ENCODE measurements at places on chromosomes 7 and 10. TPM values are rescaled to one million over a fixed set of nuclear protein-coding genes. Genes with fewer than 3 reads are reported as not detected.
A peak's percentile ranks its signal among the peaks of the same experiment; 100 is the strongest.

DNA sequence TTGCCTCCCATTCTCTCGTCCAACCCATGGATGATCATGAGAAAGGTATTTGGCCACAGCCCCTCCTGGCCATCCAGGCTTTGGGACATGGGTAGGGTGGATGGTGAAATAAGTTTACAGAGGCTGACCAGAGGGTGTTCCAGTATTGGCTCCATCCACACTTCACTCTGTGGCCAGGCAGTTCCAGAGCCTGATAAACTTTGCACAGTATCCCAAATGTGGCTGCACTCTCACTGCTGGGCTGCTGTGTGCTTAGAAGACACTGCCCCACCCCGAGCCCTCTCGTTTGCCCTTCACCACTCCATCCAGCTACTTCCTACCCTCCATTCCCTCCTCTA is 72.0 kb upstream of the ZMIZ1 start:
- no peaks in the 10 kb centered on the region for H3K36me3 ChIP-seq
- H3K27me3 ChIP-seq: no peaks in the 10 kb centered on the region
- H3K4me3 ChIP-seq: no peak overlapping the region
- no peak for DNase-seq

Gene GNG11
- total RNA-seq: 3.1 TPM

GRCh38 chr7:84379446-84379845 is 184.9 kb upstream of the SEMA3A start:
- H3K27ac ChIP-seq: no peak overlapping the region
- H3K4me1 ChIP-seq: no peaks in the 10 kb centered on the region
- H3K4me3 ChIP-seq: no peak overlapping the region
- H3K27me3 ChIP-seq: no peaks in the 10 kb centered on the region
- DNase-seq: no peak

- H3K27me3 ChIP-seq: no peaks in the 10 kb centered on the region
- H3K4me1 ChIP-seq: peaks cover 18% of the 10 kb centered on the region
- no peak overlapping the region for H3K27ac ChIP-seq
- H3K36me3 ChIP-seq: no peaks in the 10 kb centered on the region
- H3K4me3 ChIP-seq: no peak overlapping the region
These were observed 86.5 kb downstream of the FOXL3 start for GRCh38 chr7:376306-377079.

- no peaks in the 10 kb centered on the region for H3K4me1 ChIP-seq
- no peak overlapping the region for H3K4me3 ChIP-seq
- H3K27ac ChIP-seq: no peak overlapping the region
- no peak for DNase-seq
- H3K27me3 ChIP-seq: no peaks in the 10 kb centered on the region
These were observed 46.3 kb downstream of the PLEKHA8 start for GRCh38 chr7:30074422-30075030.

DNA sequence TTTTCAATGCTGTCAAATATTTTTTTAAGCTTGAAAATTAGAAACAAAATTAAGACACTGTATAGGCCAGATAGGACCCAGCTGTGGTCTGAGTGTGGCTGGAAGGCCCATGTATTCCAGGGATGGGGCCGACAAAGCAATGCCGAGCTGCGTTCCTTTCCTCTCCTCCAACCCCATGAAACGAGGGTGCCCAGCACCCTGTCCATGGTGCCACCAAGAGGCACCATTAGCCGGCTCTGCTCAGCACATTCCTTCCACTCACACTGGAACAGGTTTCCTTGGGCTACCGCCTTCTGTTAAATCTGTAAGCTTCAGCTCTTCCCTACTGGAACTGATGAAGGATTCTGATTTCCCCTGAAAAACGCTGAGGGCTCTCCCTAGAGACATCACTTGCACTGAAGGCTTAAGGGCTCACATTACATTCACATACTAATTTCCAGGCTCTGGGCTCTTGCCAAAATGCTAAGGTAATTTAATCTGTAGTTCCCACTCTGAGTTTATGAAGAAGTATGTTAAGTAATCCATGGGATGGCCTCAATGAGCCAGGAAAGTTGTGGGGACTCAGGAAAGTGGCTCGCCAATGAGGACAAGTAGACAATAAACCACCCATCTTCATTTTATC is 73.7 kb upstream of the CAMK2B start:
- H3K27ac ChIP-seq: no peak overlapping the region
- no peak for DNase-seq
- H3K4me1 ChIP-seq: no peaks in the 10 kb centered on the region
- no peak overlapping the region for H3K4me3 ChIP-seq

Gene PRKG1
- 0.30 TPM for total RNA-seq

GRCh38 chr7:142391191-142391992 is 133.5 kb upstream of the PRSS58 start:
- H3K36me3 ChIP-seq: no peaks in the 10 kb centered on the region
- no peak overlapping the region for H3K4me3 ChIP-seq
- no peaks in the 10 kb centered on the region for H3K27me3 ChIP-seq
- H3K27ac ChIP-seq: no peak overlapping the region
- H3K4me1 ChIP-seq: no peaks in the 10 kb centered on the region

Gene CACNA2D1
- total RNA-seq: not detected

- no peaks in the 10 kb centered on the region for H3K4me1 ChIP-seq
- H3K27ac ChIP-seq: no peak overlapping the region
- H3K4me3 ChIP-seq: no peak overlapping the region
- H3K36me3 ChIP-seq: no peaks in the 10 kb centered on the region
These were observed 141.2 kb downstream of the LYZL1 start for GRCh38 chr10:29430101-29430500.

DNA sequence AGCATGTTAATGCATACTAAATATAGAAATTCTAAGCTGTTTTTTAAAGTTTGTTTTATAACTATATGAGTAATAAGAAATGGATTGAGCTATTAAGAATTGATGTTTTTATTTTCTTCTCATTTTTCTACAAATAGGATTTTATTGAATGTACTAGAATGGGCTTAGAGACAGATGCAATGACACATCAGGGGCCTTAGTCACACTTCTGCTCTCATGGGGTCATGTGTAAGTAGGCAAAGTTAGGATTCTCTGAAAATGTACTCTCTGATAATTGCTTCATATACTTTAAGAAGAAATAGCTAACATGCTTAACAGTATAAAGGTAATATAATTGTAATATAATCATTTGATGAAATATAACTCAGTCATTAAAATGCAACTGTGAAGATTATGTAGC is 154.6 kb downstream of the ZNF438 start:
- no peaks in the 10 kb centered on the region for H3K4me1 ChIP-seq
- no peaks in the 10 kb centered on the region for H3K36me3 ChIP-seq
- no peak overlapping the region for H3K4me3 ChIP-seq
- H3K27me3 ChIP-seq: no peaks in the 10 kb centered on the region
- H3K27ac ChIP-seq: no peak overlapping the region

- DNase-seq: no peak
- H3K27me3 ChIP-seq: peaks cover 2% of the 10 kb centered on the region
- H3K4me3 ChIP-seq: no peak overlapping the region
- H3K27ac ChIP-seq: no peak overlapping the region
- H3K4me1 ChIP-seq: no peaks in the 10 kb centered on the region
These were observed 34.0 kb downstream of the THNSL1 start for GRCh38 chr10:25050402-25050801.

- H3K27me3 ChIP-seq: peaks cover 2% of the 10 kb centered on the region
- no peak overlapping the region for H3K4me3 ChIP-seq
- H3K27ac ChIP-seq: no peak overlapping the region
- no peaks in the 10 kb centered on the region for H3K36me3 ChIP-seq
These were observed 26.5 kb downstream of the GTF2IRD1 start for GRCh38 chr7:74479961-74480829.

GRCh38 chr7:5077740-5078139 is 32.1 kb downstream of the RBAK start:
- no peaks in the 10 kb centered on the region for H3K36me3 ChIP-seq
- no peaks in the 10 kb centered on the region for H3K27me3 ChIP-seq
- no peak for DNase-seq
- H3K4me3 ChIP-seq: no peak overlapping the region
- H3K4me1 ChIP-seq: peaks cover 4% of the 10 kb centered on the region

Gene CALML5
- not detected for total RNA-seq

Gene AKR1D1
- not detected for total RNA-seq

DNA sequence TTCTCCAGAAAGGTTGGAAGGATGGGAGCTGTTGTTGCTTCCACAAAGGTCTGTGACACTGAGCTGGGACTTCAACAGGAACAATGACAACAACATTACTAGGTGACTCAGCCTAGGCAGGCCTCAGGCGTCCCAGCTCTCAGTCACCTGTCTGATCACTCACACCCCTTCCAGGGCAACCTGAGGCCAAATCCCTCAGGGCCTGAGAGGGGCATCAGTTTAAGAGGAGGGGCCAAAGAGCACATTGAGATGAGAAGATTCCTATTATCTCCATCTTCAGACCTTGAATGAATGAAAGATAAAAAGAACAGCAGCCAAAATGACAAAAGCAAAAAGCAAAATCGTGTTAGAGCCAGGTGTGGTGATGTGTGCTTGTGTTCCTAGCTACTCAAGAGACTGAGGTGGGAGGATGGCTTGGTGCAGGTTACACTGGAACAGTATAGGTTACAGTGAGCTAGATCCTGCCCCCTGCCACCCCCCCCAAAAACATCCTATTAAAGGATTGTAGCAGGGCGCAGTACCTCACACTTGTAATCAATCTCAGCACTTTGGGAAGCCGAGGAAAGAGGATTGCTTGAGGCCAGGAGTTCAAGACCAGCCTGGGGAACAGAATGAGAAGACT is at the start of gene ATG9B:
TSS of gene ATG9B (minus strand) at position 60 of the 622 bp plus-strand sequence. CDS start 71 bp downstream, outside the sequence.
- DNase-seq: no peak
- H3K27me3 ChIP-seq: peaks cover 5% of the 10 kb centered on the region
- H3K36me3 ChIP-seq: no peaks in the 10 kb centered on the region
- no peak within 1 kb of the TSS for H3K27ac ChIP-seq

Gene ZNF735
- not detected for total RNA-seq

DNA sequence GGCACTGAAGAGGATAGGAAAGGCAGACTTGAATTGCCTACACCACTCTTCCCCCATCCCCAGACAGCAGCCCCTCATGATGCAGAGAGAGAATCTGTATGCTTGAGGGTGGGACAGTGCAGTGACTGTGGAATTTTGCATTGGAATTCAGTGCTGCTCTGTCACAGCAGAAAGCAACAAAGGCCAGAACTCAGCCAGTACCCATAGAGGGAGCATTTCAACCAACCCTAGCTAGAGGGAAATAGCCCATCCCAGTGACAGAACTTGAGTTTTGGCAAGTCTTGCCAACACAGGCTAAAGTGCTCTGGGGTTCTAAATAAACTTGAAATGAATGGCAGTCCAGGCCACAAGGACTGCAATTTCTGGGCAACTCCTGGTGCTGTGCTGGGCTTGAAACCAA is 80.4 kb downstream of the TES start:
- H3K27me3 ChIP-seq: peaks cover 5% of the 10 kb centered on the region
- no peak overlapping the region for H3K4me3 ChIP-seq
- H3K4me1 ChIP-seq: no peaks in the 10 kb centered on the region
- H3K27ac ChIP-seq: no peak overlapping the region

DNA sequence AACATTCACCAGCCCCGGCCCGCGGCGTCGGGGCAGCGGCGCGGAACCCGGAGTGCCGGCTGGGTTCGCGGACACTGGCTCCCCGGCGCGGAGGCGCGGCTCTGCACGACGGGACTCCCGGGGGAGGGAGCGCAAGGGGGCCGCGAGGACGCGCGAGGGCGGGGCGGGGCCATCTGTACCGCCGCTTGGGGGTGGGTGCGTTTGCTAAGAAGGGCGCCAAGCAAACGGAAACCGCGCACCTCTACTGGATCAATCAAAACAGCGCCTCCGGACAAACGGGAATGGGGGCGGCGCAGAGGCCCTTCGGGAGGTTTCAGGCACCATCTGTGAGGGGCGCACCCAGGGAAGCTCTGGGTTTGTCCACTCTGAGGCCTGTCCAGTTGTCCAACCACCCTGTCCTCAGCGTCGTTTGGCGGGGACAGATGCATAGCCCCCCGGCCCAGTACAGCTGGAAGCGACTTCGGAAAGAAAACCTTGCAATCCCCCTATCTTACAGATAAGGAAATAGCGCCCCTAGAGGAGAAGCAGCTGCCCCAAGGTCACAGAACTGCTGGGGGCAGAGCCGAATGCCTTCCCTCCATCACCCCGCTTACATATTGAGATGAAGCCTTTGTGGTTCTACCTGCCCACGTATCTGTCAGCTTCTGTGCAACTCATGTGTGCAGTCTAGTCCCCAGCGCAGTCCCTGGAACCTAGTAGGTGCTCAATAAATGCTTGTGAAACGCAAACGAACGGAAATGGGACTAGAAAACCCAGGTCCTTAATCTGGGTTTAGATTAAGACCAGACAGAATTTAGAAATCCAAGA is 10.7 kb upstream of the SLIT1 start:
- peaks cover 5% of the 10 kb centered on the region for H3K27me3 ChIP-seq
- peaks cover 11% of the 10 kb centered on the region for H3K4me1 ChIP-seq
- no peak overlapping the region for H3K27ac ChIP-seq
- H3K36me3 ChIP-seq: no peaks in the 10 kb centered on the region
- peak; percentile 67 for DNase-seq

- no peaks in the 10 kb centered on the region for H3K27me3 ChIP-seq
- H3K4me3 ChIP-seq: no peak overlapping the region
- H3K4me1 ChIP-seq: no peaks in the 10 kb centered on the region
- DNase-seq: no peak
- H3K27ac ChIP-seq: no peak overlapping the region
- H3K36me3 ChIP-seq: no peaks in the 10 kb centered on the region
These were observed 453 bp upstream of the GALNT17 start for GRCh38 chr7:71131256-71132126.

GRCh38 chr10:34364253-34365037 is 450.7 kb downstream of the PARD3 start:
- no peak overlapping the region for H3K4me3 ChIP-seq
- no peak overlapping the region for H3K27ac ChIP-seq
- no peaks in the 10 kb centered on the region for H3K36me3 ChIP-seq
- DNase-seq: no peak
- no peaks in the 10 kb centered on the region for H3K27me3 ChIP-seq

Gene LARP4B
- 82.0 TPM for total RNA-seq

Gene NPC1L1
- 0.10 TPM for total RNA-seq

DNA sequence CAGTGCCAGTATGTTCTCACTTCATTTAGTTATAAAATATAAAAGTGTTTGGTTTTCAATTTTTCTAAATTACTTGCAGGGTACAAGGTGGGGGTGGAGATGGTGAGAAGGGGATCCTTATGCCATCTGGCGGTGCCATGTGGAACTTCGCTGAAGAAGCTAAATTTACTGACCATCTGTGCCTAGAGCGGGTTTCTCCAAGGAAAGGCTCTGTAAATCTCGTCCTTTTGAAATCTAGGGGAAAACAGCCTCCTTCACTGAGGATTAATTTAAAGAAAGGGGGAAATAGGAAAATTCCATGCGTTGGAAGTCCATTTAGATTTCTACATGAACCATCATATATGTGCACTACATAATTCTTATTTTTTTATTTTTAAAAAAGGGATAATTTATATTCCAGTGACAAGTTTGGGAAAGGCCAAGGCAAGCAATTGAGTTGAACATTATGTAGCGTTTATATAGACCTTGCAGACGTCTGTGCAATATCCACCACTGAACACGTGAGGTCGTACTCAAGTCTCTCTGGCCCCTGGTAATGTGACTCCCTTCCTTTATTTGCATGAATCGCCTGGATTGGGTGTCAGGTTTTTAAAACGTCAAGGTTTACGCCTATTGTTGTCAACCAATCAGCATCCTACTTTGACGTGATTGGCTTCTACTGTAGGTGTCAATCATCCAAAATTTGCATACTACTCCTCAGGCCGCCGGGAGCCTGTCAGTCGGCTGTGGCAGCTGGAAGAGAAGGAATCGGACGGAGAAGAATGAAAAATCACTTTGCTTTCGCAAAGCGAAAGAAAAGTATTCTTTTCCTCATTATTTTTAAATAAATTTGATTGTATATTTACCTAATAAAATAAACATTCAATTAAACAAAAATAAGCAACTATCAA is 297.1 kb upstream of the NFE2L3 start:
- no peak overlapping the region for H3K27ac ChIP-seq
- no peak overlapping the region for H3K4me3 ChIP-seq
- peaks cover 23% of the 10 kb centered on the region for H3K4me1 ChIP-seq
- no peaks in the 10 kb centered on the region for H3K36me3 ChIP-seq
- peaks cover 81% of the 10 kb centered on the region for H3K27me3 ChIP-seq

Gene PHYHIPL
- total RNA-seq: not detected
